ENCODE measurements at places on chromosomes 1 and 21.

DNA sequence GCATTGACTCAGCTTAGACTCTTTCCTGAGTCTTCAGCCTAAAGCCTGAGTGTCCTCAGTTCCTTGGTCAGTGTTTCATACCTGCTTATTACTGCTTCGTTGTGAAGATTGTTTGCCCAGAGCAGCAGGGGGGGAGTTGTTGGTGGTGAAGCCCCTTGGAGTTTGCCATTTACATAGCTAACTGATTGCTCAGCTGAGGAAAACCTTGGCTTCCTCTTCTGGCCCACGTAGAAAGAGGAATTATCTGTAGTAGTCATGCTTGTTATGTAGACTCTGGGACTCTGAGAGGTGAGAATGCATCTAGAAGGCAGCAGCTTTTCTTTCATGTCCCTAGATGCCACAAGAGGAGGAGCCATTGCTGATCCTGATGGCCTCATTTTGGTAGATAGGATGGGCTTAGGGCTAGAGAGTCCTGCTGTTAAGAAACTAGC is 125.9 kb downstream of the MAST2 start:
- peak; percentile 82 for DNase-seq

DNA sequence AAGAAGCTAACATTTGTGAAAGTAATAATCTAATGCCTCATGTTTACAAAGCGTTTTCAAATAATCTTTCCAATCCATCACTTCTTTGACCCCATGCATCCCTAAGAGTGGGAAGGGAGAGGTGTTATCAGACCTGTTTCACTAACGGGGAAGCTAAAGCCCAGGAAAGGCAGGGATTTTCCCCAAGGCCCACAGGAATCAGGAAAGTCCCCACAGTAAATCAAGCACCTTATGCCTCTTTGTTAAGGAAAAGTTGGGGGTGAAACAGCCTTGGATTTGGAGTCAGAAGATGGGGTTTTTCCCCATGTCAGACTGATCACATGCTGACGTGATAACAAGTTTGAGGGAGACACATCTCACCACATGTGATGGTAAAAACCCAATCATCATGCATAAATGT is 20.0 kb upstream of the ANGPTL7 start:
- DNase-seq, result no peak

- DNase-seq, result no peak
Observed at GRCh38 chr1:215243345-215244054, 161.0 kb downstream of the KCNK2 start.

- no peak for DNase-seq
Observed at GRCh38 chr1:162081316-162081715, 11.8 kb downstream of the NOS1AP start.

- DNase-seq, result peak; percentile 36
Observed at GRCh38 chr1:116934586-116935207, 25.0 kb downstream of the PTGFRN start.

- peak; percentile 94 for DNase-seq
Observed at GRCh38 chr1:90402893-90403849, 313.9 kb downstream of the BARHL2 start.

DNA sequence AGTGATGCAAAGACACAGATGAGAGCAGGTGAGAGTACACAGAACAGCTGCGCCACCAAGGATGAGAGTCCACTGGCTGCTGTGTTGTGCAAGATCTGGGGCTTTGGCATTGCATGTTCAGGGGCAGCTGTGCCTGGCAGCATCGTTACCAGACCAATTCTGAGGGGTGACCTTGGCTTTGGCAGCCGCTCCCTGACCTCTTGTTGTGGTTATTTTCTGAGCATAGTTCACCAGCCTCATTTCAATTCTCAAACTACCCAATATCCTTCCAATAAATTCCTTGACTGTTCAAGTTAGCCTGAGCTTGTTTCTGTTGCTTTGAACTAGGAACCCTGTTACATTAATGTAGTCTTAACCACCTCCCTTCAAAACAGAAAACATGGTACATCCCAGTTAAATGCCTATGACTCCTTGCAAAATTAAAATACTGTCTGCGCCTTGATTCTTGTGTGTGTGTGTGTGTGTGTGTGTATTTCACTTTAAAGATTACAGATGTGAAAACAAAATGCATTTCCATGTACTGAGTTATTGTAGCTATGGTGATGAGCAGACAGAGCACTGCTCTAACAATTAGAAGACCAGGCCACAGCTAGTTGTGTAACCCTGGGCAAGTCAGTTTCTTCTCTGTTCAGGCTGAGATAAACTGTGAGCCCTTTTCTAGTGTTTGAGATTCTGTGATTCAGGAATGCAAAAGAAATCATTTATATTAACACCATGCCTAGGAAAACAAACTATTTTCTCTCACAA is 106.3 kb upstream of the GUCA2B start:
- DNase-seq, result peak; percentile 5

GRCh38 chr1:227314014-227314848 is 4.1 kb downstream of the CDC42BPA start:
- no peak for DNase-seq

- no peak for DNase-seq
Observed at GRCh38 chr1:111851552-111851951, 95.9 kb downstream of the DDX20 start.

DNA sequence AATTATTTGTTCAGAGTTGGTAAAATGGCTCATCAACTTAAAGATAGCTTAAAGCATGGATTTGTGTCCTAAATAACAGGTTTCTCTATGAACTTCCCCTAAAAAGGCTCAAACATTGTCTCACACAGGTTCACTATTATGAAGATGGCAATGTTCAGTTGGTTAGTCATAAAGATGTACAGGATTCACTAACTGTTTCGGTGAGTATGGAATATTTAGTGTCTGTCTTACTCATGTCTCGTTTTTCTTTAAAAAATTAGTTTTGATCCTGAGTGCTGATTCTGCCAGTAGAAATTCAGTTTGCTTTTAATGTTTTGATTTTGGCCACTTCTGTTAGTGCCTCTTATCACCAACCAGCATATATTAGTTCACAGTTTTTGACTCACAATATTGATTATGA is 7.5 kb upstream of the MOV10 start:
- no peak for DNase-seq

DNA sequence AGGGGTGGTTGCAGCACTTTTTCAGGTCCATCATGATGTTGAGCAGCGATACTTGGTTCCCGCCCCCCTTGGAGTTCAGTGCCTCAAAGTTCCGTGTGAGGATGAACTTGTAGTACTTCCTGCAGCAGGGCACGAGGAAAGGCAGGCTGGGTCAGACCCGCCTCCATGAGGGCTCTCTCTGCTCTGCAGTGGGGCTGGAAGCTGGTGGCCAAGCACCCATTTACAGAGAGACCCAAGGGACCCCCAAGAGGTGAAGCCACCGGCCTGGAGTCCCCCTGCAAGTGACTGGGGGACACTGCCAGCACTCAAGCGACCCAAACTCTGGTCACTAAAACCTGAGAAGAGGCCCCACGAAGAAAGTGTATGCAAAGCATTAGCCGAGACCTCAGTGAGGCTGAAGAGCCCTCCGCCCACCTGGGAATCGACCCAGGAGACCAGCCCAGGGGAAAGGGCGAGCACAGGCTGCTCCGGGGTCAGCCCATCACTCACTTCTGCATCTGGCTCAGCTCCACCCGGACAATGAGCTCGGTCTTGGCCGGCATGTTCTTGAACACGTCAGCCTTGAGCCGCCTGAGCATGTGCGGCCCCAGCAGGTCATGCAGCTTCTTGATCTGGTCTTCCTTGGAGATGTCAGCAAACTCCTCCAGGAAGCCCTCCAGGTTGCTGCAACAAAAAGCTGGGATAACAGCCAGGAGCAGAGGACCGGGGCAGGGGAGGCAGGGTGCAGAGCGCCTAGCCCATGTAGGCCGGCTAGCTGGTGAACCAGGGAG is 45.2 kb downstream of the CHD5 start:
- no peak for DNase-seq

DNA sequence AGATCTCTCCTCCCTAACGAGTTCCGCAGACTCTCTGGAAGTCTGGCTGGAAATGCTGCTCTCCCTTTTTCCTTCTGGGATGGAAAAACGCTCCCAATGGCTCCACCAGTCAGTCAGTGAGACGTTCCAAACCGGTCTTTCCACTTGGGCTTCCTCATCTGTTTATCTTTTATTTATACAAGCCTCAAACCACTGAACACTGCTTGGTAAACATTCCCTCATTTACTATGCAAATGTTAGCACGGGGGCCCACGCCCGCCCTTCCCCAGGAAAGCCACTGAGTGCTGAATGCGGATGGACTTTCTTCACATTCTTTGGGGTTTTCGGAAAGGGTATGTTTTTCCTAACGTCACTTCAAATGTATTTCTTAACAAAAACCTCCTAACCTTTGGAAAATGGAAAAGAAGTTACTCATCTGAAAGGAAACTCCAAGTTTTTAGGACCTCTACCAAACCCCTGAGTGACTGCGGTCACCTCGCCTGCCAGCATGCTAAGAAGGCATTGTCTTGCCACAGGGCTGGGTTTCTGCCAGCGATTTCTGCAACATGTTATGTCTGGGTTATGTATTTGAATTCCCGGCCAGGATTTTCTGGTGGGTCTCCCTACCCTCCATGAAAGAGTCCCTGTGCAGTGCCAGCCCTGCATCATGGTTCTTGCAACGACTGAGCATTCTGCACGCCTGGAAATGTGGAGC is 14.0 kb upstream of the UMODL1 start:
- DNase-seq, result peak; percentile 67

DNA sequence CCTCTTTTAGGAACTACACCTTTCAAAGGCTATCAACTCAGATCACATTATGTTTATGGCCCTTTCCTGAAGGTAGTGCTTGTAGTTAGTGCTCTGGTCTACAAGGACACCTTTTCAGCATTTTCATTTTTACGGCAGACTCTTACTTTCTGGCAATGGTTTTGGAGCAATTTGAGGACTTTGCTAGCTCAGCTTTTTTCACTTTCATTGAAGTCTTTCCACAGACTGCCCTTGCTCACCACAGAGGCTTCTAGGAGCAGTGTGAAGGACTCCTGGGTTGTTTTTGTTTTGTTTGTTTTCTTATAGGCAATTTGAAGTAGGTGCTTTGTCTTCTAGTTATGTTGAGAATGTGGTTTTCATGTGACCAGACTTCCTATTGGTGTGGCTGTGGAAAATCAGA is 43.1 kb downstream of the CD55 start:
- no peak for DNase-seq

DNA sequence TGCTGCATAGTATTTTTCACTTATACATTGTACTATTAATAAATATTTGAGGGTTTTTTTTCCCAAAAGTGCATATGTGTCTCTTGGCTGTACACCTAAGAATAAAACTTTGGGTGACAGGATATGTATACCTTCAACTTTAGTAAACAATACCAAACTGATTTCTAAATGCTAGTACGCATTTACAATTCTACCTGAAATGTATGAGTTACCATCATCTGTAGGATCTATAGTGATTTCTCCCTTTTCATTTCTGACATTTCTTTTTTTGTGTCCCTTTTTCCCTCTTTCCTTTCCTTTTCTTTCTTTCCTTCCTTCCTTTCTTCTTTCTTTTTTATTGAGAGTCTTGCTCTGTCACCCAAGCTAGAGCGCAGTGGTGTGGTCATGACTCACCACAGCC is 16.7 kb upstream of the BMP8B start:
- no peak for DNase-seq

DNA sequence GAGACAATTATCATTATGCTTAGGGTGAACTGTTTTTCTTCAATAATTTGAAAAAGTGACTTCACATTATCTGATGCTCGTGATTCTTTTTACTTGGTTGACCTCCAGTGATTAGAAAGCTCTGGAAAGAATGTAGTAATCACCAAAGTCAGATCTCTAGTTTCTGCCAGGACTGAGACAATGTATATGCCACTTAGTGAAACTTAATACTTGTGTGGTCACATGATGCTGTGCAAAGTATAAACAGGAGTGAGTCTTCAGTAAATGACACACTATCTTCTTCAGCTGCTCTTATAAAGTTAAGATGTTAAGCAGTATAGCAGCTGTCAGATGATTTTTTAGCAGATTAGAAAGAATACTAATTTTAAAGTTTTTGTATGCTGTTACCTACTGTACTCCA is 17.2 kb downstream of the VCAM1 start:
- DNase-seq, result peak; percentile 41

- DNase-seq, result no peak
Observed at GRCh38 chr1:3129133-3129490, 60.1 kb downstream of the PRDM16 start.

DNA sequence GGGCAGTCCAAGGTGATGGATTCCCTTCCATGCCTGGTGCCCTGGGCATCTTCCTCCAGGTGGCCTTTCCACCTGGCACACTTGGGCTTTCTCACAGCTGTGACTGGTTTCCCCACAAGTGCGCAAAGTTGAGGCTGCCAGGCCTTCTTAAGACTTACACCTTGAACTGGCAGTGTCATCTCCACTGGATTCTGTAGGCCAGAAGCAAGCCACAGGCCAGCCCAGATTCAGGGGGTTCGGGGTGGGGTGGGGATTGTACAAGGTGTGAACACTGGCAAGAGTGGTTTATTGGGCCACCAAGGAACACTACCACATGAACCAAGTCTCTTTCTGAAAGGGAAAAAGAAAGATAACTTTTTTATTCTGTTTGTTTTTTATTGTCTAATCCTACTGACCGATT is 27.2 kb downstream of the DYRK1A start:
- DNase-seq, result no peak

- DNase-seq, result no peak
Observed at GRCh38 chr1:20099533-20099932, 19.8 kb downstream of the PLA2G2D start.

DNA sequence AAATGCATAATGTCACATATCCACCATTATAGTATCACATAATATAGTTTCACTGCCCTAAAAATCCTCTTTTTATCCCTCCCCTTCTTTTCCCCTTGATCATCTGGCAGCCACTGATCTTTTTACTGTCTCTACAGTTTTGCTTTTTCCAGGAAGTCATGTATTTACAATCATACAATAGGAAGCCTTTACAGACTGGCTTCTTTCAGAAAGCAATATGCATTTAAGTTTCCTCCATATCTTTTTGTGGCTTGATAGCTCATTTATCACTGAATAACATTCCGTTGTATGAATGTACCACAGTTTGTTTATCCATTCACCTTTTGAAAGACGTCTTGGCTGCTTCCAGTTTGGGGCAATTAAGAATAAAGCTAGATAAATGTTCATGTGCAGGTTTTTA is 14.3 kb upstream of the WDTC1 start:
- DNase-seq, result no peak

DNA sequence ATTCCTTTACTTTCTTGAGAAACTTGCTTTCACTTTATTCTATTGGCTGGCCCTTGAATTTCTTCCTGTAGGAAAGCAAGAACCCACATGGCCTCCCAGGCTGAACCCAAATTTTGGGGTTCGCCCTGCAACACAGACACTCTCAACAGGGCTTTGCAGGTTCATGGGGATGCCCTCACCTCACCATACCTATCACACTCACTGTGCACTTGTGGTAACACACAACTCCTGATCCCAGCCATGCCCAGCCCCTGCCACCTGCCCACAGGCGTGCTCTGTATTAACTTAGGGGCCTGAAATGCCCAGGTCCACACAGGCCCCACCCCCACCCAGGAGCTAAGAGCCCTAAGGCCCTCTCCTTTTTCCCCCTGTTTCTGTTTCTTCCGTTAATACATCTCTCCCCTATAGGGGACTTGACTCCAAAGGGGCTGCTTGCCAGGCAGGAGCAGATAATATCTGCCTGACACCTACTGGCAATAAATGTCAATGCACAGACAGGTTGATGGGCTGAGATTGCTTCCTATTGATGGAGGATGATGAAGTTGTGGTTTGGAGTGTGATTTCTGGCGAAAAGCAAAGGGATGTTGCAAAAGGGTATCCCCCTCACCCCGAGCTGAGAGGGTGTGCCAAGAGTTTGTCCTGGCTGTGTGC is 171.5 kb downstream of the AJAP1 start:
- no peak for DNase-seq

GRCh38 chr21:42379426-42380215 is 13.3 kb upstream of the TFF1 start:
- no peak for DNase-seq

All from cardiac fibroblast (primary cell).